CD4-positive, alpha-beta T cell treated with Interferon alpha-2 for 1 hour (primary cell): ENCODE measurements at places on chromosomes 4 and X.

DNA sequence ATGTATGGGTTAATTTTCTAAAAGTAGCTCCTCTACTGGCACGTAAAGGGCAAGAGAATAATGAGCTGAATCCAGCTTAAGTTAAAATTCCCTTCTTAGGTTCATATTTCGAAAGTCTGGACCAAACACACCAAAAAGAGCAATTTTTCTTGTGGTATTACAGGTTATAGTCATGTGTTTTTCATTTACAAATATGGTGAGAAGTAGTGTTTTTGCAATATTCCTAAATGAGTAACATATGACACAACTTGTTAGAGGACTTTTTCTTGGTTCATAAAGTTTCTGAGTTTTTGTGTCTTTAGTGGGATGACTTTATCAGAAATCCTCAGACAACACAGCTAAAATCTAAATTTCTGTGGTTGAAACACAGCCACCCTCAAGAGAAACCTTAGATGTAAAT lies 172.1 kb downstream of the AFF2 start:
- no peak for DNase-seq

DNA sequence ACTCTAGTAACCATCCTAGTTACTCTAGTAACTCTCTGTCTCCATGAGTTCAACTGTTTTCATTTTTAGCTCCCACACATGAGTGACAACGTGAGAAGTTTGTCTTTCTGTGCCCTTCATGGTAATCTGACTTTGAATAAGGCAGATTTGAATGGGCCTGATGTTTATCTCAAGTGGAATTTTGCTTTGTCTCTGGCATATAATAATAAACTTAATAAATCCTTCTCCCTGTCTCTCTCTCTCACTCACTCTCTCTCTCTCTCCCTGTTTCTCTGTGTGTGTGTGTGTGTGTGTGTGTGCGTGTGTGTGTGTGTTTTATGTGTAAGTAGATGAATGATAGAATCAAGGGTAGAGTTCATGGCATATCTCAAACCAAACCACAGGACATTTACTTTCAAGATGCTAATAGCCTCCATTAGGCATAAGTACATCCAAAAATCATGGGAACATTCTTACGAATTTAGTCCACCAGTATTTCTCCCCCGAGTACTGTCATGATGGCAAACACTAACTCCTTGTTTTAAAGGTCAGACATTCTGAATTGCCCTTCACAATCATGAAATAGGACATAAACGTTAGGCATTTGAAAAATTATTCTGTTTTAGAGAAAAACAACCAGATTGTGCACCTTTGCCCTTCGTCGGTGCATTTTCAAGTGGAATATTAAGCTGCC lies 193.1 kb downstream of the SPATA18 start:
- no peak for DNase-seq

DNA sequence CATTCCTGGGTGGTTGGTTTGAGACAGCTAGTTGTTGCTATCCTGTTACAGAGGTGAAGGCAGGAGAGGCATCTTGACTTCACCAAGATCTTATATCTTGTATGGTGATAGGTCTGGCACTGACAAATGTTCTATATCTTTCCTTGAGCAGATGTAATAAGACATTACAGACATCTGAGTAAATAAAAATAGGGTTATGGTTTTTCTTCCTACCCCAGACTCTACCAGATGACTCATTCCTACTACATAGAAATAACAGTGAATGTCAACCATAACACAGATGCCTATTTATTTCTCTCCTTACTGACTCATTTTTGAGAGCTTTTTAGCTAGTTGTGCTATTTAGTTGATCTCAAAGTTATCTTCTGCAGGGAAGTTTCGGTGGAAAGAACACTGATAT lies 21.9 kb downstream of the HNRNPH2 start:
- DNase-seq: no peak

DNA sequence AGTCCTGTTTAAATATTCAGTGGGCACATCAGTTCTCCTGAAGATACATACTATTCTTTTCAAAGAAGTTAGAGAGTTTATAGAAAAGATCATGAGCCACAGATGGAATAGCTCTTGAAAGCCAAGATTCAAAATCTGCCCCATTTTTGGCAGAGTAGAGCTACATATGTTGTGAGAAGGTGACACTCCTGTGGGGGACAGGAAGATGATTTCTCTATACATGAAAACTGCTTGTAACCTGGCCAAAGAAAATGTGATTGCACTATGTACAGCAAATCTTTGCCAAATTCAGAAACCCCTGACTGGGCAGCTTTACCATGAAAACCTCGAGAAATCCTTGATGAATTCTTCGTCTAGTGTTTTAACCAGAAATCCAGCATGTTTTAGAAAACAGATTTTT lies 44.9 kb downstream of the GPM6A start:
- DNase-seq: no peak

- no peak for DNase-seq
Measured at GRCh38 chr4:113112338-113112978, 63.0 kb downstream of the ANK2 start.

DNA sequence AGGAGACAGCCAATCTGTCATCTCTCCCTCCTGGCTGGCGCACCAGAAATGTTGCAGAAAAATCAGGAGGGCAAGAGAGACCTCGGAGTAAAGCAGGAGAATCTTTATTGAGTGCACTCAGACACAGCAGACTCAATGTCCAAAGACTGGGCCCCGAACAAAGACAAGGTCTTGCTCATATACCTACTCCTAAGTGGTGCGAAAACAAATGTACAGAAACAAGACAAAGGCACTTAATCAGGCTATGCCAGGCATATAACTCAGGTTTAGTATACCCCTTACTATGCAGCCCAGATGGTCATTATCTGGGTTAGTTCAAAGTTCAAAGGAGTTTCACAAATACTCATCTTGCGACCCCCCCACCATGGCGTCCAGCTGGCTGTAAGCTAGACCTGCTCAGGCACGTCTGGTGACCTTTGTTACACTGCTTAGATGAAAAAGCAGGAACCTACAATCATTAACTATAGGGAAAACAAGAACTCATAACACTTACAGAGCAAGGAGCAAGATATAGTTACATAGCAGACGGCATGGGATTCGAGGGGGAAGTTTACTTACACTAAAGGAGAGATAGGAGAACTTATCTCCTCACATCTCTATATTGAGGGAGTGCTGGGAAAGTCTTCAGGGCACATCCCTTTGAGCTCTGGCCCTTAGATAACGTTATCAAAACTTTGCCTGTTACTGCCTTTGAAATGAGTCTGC lies 27.5 kb downstream of the SULT1E1 start:
- no peak for DNase-seq

DNA sequence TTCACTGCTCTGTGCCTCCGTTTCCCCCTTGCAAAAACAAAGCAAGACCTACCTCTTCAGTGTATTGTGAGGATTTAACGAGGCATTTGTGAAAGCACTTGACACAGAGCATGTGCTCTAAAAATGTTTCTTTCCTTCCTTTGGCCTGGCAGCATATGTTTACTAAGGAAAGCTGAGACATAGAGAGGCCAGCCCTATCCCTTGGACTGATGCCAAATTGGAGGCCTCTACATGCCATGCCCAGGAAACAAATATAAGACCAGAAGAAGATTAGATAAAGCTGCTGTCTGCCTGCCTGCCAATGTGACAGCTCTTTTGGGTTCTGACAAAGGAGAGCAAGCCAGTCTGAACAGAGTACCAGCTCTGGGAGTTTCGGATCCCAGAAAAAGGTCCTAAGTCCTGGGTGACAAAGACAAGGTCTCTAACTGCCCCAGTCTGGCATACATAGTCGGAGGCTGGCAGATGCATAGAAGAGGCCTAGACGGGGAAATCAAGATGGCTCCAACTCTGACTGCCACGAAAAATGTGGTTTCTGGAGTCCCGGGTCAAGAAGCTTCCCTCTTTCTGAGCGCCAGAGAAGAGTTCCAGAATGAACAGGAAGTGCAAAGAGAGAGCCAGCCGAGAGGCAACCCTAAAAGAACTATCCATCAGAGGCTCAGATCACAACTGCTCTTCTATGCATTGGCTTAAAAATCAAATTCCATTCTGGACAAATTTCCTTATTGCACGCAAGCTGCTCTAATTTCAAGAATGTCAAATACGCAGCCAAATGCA lies 25.8 kb downstream of the OTUD6A start:
- no peak for DNase-seq

DNA sequence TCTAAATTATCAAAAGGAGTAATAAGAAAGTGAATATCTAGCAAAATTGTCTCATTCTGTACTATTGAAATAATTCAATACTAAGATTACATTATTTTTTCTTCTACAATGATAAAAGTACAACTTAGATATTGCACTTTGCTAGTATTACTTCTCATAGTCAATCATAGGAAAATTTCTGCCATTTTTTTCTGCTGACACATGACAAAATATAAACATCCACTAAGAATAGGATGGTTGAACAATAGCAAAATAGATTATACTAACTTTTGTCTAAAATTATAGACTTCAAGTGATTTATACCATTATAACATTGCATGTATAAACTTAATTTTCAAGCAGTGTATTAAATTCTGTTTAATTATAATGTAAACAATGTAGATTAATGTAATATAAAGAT lies 540.2 kb downstream of the PDHA2 start:
- DNase-seq: no peak

DNA sequence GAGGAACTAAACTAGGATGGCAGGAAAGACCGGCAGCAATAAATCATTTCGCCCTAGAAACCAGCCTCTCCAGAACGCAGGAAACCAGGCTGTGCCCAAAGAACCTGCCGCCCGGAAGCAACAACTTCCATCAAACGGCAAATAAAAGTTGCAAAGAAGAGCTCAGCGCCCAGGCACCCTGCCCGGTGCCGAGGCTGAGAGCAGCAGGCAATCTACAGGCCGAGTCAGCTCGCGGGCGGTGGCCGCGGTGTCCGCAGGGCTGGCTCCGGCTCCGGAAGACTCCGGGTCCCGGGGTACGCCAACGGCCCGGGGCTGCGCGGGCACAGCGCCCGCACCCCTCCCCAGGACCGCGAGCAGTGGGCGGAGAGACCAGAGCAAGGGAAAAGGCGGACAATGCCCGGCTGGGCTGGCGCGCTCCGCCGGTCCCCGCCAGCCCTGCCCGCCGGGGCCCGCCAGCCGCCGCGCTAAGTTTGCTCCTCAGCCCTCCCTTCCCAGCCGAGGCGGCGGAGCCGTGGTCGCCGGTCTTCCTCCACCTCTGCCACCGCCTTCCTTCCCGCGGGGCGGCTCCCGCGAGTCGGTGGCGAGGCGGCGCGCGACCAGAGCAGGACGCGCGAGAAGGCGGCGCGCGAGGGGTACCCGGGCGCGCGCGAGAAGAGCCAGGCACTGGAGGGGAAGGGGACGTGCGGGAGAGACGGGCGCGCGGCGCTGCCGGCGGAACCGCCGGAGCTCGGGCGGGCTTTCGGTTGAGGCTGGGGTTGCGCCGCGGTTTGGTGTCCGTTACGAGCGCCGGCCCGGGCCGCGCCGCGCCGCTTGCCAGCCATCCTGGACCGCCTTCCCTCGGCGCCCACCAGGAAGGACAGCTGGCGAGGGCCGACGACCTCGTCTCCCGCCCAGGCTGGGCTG lies 733 bp downstream of the FRYL start:
- DNase-seq: peak; percentile 79
